Stimulated activated naive CD4-positive, alpha-beta T cell treated with Interleukin-2 at 50 U/mL for 16 hours (primary cell): ENCODE measurements at places on chromosomes 7 and 10.

DNA sequence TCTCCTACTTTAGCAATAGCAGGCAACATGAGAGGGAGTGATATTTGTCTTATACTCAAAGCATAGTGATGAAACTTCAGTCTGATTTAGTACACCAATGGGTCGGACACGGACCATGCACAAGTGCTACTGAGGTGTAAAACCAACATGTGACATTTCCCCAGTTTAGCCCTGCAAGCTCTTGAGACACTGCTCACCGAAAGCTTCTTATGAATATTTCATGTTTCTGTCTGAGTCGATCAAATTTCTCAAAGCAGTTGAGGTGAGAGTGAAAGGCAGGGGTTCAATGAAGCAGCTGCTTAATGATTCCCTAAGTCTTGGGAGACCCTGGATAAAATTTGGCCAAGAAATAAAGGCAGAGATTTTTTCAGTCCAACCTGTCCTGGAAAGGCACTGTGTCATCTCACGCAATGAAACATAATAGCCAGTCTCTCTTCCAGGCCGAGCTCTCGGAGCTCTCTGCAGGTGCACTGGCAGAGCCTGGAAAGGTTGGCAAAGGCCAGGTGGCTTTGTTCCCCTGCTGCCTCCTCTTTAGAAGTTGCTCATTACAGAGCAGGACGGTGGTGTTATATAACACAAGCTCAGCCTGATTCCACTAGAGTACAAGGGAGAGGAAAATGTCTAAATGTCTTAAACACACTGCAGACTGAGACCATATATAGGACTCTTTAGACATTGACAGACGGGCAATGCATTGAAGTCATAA is 33.9 kb upstream of the XPNPEP1 start:
- DNase-seq = no peak

- DNase-seq = no peak
Measured at GRCh38 chr10:113891476-113891875, 37.0 kb downstream of the NHLRC2 start.

GRCh38 chr7:47602272-47603004 is 20.5 kb upstream of the TNS3 start:
- DNase-seq = no peak

DNA sequence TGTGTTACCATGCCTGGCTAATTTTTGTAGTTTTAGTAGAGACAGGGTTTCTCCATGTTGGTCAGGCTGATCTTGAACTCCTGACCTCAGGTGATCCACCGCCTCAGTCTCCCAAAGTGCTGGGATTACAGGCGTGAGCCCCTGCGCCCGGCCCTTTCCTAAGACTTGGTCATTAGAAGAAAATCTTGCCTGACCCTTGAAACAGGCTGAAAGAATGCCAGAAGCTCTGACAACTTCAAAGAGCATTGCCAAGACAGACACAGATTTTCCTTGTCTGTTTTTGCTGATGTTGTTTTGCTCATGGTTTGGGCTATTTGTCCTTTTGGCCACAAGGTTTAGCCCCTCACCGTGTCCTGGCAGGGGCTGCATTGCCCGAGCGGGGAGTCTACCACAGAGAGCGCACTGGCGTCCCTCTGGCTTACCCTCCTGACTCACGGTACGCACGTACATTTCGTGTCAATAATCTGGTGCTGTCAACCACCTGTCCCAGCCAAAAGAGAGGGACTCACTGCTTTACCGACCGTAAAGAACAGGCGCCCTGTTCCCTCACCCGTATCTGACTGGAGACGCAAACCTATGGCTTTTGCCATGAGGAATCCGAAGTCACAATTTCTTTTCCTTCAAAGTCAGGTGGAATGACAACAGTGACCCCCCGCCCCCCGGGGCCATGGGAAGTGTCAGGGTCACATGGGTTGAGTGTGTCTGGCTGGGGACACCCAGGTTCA is 10.1 kb upstream of the INPP5A start:
- no peak for DNase-seq

DNA sequence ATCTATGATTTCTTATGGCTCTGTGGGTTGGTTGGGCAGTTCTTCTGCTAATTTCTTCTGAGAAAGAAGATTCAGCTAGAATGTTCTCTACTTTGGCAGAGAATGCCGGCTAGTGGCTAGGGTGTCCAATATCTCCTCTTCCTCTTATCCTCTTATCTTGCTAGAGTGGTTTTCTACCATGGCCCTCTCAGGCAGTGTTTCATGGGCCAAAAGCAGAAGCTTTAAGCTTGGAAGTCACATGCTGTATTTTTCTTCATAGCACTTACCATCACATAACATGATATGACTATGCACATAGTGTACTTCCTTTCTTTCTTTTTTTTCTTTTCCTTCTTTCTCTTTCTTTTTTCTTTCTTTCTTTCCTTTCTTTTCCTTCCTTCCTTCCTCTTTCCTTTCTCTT is 140.0 kb downstream of the ITGB8 start:
- no peak for DNase-seq

DNA sequence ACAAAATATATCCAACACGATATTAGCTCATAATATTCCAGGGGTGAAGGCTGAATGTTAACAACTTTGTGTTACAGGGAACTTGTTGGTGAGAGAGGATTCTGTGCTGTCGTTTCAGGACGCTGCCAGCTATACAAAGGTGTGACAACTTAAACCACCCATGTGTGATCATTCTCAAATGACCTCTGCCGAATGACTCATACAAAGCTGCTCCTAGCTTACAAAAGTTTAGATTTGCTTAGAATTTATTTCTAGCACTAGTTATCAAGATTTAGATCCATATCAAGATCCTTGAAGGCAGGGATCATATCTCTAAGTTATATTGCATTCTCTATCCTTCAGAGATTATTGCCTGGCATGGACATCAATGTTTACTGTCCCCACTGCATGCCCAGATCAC is 65.3 kb downstream of the COBL start:
- DNase-seq = no peak

DNA sequence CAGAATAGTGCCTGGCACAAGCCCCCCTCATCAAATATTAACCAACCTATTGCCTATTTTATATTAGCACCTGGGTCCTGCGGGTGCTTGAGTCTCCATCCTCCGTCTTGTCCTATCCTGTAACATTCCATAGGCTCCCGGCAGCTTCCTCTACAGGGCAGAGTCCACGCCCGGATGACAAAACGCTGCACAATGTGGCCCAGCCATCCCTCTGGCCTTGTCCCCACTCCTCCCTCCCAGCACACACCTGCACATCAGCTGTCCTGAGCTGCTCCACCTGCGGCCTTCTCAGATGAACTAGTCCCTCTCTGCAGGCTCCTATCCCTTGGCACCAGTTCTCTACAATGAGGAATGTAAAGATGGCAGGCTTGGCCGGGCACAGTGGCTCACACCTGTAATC is 153.5 kb upstream of the PDE1C start:
- no peak for DNase-seq

DNA sequence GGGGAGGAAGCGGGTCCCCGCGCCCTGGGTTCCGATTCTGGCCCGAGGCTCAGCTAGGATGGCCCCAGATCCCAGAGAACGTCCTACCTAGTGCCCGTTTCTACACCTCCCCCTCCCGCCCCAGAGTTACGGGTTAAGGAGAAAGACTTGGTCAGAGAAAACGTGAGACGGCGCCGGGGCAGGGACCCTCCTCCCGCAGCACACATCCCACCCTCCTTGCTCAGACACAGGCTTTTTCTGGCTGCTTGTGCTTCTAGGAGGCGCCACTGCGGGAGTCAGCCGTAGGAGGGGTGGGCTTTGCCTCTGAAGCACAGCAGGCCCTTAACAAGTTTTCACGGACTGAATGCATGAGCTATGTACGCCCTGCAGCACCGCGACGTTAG is 104.9 kb upstream of the LEP start:
- DNase-seq = no peak

DNA sequence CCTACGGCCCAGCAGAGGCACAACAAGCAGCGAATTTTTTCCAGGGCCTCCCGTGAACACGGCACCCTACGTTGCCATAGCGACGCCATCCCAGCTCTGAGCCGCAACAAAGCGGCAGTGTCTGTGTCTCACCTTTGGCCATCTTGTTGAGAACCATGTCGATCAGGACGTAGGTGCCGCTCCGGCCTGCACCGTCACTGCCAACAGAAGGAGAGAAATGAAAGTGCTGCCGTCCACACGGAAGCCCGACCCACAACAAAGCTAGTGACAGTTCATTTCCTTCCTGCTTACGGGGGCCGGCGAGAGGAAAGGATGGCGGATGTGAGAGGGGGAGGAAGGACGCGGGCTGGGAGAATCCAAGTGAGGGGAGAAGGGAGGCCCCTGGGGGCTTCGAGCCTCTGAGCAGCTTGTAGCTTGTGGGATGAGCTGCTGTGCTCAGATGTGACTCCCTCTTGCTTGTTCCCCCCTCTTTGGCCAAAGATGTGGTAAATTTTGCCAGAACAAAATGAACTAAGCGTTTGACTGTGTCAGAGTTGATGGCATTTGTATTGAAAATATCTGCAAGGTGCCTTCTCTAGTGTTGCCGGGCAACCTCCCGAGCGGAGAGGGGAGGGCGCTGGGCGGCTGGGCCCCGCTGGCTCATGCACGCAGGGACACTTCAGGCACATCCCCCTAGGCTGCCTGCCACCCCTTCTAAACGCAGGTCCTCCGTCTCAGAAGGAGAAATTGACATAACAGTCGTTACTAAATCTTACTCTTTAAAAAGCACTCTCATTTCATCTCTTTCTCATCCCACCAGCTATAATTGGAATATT is 232.2 kb downstream of the DNAJB6 start:
- DNase-seq = peak; percentile 50

DNA sequence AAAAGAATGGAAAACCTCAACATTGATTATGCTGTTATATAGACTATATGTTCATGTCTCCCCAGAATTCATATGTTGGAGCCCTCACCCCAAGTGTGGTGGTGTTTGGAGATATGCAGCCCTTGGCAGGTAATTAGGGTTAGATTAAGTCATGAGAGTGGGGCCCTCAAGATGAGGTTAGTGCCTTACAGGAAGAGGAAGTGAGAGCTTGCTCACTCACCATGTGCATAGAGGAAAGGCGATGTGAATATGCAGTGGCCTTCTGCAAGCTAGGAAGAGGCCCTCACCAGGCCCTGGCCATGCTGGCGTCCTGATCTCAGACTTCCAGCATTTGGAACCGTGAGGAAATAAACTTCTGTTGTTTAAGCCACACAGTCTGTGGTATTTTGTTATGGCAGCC is 14.8 kb downstream of the ZNF33A start:
- no peak for DNase-seq
